ENCODE measurements at places on chromosomes 6 and 20. TPM values are rescaled to one million over a fixed set of nuclear protein-coding genes. Genes with fewer than 3 reads are reported as not detected.

PTPN1 gene
- 33.9 TPM for total RNA-seq

DAAM2 gene
- total RNA-seq: 0.02 TPM

SDCBP2 gene
- 0.92 TPM for total RNA-seq

ZC3H12D gene
- total RNA-seq: 0.07 TPM

SEL1L2 gene
- total RNA-seq: not detected
